ENCODE measurements at places on chromosomes 13 and 19.

DNA sequence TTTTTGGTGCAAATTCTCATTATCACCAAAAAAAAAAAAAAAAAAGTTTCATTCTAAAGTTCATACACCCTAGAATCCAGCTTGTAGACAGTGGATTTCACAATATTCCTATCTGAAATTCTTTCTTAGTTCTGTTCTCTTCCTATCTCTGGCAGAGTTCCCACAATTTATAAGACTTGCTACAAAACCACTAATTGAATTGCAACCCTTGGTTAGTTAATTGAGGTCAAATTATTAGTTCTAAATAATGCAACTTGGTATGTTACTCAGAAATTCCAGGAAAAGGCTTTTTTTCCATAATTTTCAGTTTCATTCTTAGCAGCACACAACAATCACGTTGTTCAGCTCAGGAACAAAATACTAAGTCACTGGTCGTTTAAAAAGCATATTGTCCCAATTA is 58.5 kb downstream of the SPATA13 start:
- DNase-seq: no peak

DNA sequence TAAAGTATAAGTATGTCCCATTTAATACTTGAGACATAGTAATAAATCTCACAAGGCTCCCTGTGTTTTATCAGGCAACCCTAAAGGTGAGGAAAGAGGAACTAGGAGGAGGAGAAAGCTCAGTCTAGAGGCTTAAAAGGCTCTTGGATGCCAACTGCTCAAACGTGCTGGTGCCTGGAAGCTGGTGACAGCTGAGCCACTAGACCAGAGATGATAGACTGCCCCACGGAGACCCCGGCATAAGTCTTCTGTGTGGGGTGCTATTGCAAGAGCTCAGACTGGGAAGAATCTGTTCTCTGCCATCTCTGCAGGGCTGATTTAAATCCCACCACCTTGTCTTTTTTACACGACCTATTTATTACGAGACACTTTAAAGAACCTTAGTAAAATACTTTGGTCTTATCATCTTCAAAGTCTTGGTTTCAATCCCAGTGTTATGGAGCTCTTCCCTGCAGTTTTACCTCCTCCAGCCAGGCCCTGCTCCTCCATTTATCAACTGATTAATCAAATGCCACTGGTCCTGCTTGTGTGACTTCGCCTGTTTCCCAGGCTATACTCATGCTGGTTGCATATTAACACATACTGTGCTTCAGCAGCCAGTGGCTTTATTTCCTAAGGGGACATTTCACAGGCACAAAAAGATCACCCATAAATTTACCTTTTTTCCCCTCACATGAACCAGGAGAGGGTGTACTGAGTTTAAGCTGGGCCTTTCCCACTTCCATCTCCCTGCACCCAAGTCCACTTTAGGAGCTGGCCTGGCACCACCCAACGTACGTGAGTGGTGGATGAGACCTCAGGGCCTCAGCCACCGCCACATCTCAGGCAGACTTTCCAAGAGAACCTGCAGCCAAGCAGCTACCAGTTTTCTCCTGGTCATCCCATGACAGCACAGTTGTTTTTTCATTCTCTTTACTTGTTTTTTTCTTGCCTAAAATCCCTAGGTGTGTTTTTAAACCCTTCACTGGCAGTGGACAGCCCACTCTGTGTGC is 7.8 kb upstream of the ATP12A start:
- no peak for DNase-seq

DNA sequence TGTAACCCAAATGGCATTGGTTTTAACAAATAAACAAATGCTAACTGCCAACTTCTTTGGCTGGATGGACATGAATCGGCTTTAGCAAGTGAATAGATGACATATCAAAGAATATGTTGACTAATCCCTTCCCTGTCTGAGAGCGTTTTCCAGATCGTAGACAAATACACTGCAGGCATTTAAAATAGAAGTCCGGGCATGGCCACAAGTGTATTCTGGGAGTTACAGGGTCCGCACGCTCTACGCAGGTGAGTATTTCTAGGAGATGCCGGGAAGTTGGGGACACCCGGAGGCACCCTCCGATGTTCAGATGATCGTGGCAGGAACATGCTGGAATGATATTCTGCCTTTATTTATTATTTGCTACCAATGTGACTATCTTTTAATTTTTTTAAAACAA is 53.2 kb upstream of the ZNF536 start:
- DNase-seq: no peak

- DNase-seq: no peak
Measured at GRCh38 chr19:39479916-39480315, 722 bp upstream of the TIMM50 start.

DNA sequence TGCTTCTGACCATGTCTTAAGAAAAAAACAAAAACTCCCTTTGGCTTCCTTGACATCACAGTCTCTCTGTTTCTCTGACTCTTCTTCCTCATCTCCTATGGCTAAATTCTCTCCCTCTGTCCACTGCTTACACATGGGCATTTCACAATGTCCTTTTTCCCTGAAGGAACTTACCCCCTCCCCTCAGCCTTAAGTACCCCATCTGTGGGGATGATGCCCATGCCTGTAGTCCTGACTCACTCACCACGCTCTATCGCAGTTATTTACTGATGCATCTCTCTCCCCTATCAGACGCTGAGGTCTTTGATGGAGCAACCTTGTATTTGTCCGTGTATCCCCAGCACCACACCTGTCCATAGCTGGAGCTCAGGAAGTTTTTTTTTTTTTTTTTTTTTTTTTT is 32.4 kb downstream of the ACTN4 start:
- no peak for DNase-seq

DNA sequence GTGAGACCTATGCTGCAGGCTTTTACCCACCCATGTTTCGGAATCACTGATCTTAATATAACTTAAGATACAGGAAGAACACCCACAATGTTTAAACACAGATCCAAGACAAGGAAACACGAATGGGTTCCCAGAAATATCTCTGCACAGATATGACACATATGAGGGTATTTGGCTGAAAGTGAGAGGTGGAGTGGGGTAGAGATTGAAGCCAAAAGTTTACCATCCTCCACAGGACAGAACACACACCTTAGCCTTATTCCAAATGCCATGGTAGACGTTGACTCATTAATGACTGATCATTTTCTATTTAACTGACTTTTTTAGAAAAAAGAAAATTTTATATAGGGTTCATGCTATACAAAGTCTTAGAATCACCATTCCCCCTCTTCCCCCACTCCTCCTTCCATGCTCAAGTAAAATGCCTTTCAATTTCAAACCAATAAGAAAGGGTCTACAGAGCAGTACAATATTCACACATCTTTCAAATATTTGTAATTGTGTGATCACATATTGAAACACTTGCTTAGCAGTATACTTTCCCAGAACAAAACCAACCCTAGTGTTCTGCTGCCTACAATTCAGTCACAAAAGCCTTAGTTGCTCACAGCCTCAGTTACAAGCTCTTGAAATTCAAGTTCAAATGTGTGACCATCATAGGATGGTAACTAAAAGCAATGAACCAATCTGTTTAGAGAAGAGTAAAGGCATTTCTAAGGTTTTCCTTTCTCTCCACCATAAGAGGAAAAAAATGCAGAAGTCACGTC is 11.8 kb upstream of the DOCK9 start:
- DNase-seq: no peak

GRCh38 chr13:41552031-41552430 is 94.7 kb downstream of the RGCC start:
- no peak for DNase-seq

- no peak for DNase-seq
Measured at GRCh38 chr13:50227361-50227760, 212.1 kb downstream of the KCNRG start.

DNA sequence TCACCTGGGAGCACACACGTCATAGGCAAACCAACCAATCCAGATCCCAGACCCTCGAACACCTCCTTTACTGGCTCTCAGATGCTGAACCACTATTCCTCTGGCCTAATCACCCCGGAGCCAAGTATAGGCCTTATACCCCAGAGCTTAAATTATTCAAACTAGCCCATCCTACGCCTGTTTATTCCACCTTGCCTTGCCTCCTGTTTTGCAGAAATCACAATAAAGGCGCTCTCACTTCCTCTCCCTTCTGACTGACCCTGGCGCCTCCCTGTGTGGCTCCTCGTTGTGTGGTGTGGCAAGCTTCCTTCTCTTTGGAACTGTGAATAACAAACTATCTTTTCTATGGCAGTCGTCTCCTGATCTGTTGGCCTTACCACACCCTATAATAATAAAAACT is 354.9 kb downstream of the ENOX1 start:
- no peak for DNase-seq

- no peak for DNase-seq
Measured at GRCh38 chr13:75359266-75359665, 122.7 kb downstream of the TBC1D4 start.

- no peak for DNase-seq
Measured at GRCh38 chr19:20151617-20152145, 15.3 kb upstream of the ZNF486 start.

- DNase-seq: no peak
Measured at GRCh38 chr13:113041293-113041690, 64.3 kb upstream of the F7 start.

DNA sequence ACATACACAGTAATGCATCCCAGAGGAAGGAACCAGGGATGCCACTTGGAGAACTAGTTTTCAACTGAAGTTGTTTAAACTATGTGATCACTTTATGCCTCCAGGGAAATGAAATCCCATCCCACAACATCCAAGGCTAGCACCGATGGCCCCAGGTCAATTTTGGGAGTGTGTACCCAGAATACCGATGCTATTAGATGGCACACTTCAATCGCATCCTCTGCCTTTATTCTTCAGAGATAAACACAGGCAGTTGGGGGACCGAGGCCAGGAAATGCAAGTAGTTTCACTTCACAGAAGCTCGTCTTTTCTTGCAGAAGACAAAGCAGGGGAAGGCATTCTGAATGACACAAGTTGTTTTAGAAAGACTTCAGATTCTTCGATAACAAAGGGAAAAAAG is 13.8 kb downstream of the STK24 start:
- peak; percentile 36 for DNase-seq

DNA sequence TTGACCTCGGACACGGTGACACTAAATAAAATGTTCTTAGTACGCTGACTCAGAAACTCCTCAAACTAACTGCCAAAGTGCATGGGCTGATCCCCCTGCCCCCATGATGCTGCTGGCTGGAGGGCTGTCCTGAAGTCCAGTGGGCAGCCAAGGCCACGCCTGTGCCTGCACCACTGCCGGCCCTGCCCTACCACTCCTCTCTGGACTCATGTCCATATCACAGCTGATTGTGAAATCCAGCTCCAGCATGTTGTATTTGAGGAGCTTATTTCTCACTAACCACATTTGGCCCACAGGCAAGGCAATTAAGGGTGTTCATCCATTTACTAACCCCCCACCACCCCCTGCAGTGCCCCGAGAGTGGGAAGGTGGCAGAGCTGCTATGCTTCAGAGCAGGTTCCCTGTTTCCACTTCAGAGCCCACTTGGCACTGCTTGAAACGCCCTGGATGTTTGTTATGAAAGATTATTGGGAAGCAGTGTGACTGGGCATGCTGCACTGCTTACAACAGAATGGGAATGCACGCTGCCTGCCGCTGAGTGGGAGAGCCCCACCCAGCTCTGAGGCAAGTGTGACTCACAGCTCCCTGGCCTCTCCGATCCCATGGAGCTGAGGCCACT is 114.0 kb downstream of the UQCRFS1 start:
- no peak for DNase-seq

GRCh38 chr19:19410553-19411550 is 5.4 kb downstream of the GATAD2A start:
- DNase-seq: peak; percentile 28

DNA sequence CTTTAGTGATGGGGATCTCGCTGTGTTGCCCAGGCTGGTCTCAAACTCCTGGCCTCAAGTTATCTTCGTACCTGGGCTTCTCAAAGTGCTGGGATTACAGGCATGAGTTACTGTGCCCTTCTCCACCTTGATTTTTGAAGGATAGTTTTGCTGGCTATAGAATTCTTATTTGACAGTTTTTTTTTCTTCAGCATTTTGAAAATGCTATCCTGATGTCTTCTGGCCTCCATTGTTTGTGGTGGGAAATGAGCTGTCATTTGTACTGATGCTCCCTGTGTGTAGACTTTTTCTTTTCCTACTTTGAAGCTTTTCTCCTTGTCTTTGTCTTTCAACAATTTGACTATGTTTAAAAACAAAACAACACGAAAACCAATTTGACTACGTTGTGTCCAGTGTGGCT is 54.2 kb downstream of the SIPA1L3 start:
- DNase-seq: no peak

DNA sequence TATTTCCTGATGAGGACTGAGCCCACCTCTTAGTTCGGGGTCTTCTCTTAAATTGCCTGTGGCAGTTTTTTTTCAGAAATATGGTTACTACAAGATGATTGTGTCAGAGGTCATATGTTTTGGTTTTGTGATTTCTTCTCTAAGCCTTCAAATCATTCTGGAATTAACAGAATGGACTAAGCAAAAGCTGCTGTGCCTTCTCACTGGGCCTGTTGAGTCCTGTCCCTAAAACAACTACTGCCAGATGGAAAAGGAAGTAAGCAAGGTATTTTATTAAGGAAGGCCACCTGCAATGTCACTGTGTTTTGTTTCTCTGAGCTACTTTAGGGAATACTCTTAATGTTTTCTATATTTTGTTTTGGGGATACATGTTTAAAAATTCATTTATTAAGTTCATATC is 470.8 kb downstream of the PCDH20 start:
- no peak for DNase-seq

- DNase-seq: no peak
Measured at GRCh38 chr19:15161028-15161984, 39.5 kb downstream of the NOTCH3 start.

DNA sequence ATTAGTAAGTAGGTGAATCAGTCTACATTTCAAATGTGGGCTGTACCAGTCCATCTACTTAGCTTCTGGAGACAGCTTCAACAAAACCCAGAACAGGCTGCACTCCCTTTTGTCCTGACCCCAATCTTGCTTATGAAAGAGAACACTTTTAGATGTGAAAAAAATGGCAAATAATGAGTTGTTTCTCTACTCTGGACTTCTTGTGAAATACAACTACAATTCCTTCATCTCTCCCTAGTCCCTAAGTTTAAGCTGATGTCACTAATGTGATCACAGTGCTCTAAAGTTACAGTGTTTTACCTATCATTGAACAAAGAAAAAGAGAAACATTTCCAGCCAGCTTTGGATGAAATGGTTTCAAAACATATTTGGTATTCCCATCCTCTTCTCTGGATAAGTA is 183.9 kb downstream of the LHFPL6 start:
- no peak for DNase-seq

- no peak for DNase-seq
Measured at GRCh38 chr13:76692346-76692745, 193.9 kb downstream of the KCTD12 start.

DNA sequence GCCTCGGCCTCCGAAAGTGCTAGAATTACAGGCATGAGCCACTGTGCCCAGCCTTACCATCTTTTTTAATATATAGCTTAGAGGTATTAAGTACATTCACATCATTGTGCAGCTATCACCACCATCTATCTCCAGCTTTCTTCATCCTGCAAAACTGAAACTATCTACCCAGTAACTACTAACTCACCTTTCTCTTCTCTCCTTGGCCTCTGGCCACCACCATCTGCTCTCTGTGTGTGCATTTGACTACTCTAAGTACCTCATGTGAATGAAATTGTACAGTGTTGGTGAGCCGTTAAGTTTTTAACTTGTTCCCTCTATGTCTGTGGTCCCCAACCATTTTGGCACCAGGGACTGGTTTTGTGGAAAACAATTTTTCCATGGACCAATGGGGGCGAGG is 56.1 kb downstream of the CDK8 start:
- DNase-seq: no peak
